IgD-negative memory B cell (primary cell): ENCODE measurements at places on chromosomes 6 and 20. TPM values are rescaled to one million over a fixed set of nuclear protein-coding genes. Genes with fewer than 3 reads are reported as not detected.

PRDM13 gene
- polyA plus RNA-seq = not detected

RIPOR3 gene
- polyA plus RNA-seq = 3.3 TPM

ADGB gene
- not detected for polyA plus RNA-seq

TTK gene
- polyA plus RNA-seq = 0.50 TPM

CALHM4 gene
- polyA plus RNA-seq = not detected

KHDC1L gene
- polyA plus RNA-seq = not detected

ZNF165 gene
- polyA plus RNA-seq = 3.5 TPM

BPIFB3 gene
- polyA plus RNA-seq = not detected

SAMD3 gene
- 7.1 TPM for polyA plus RNA-seq

PACRG gene
- polyA plus RNA-seq = not detected

KCNB1 gene
- polyA plus RNA-seq = not detected

LY86 gene
- polyA plus RNA-seq = 394 TPM

MLIP gene
- not detected for polyA plus RNA-seq

NDUFAF4 gene
- polyA plus RNA-seq = 134 TPM

TMEM244 gene
- 0.84 TPM for polyA plus RNA-seq

CRISP2 gene
- not detected for polyA plus RNA-seq

FAM83C gene
- not detected for polyA plus RNA-seq

PPIL6 gene
- polyA plus RNA-seq = 1.1 TPM

RSPO3 gene
- polyA plus RNA-seq = not detected

FAM217A gene
- not detected for polyA plus RNA-seq

STMND1 gene
- not detected for polyA plus RNA-seq

RNF144B gene
- 6.2 TPM for polyA plus RNA-seq

PHF20 gene
- 107 TPM for polyA plus RNA-seq

ACTL10 gene
- 12.0 TPM for polyA plus RNA-seq

BEND3 gene
- polyA plus RNA-seq = 0.90 TPM

MUCL3 gene
- not detected for polyA plus RNA-seq

SYNGAP1 gene
- 0.54 TPM for polyA plus RNA-seq

MYT1 gene
- polyA plus RNA-seq = not detected

PRSS16 gene
- polyA plus RNA-seq = 3.2 TPM

TMX4 gene
- 63.2 TPM for polyA plus RNA-seq

SRC gene
- polyA plus RNA-seq = 2.3 TPM

PGBD1 gene
- polyA plus RNA-seq = 0.64 TPM

SYCP2 gene
- 0.56 TPM for polyA plus RNA-seq

LY6G5C gene
- polyA plus RNA-seq = 3.2 TPM

VWA7 gene
- 2.6 TPM for polyA plus RNA-seq

SLC17A1 gene
- polyA plus RNA-seq = not detected

SIGLEC1 gene
- not detected for polyA plus RNA-seq

WFDC12 gene
- not detected for polyA plus RNA-seq

MYLK4 gene
- polyA plus RNA-seq = 0.08 TPM

SAPCD1 gene
- polyA plus RNA-seq = not detected

EMILIN3 gene
- not detected for polyA plus RNA-seq

TAAR2 gene
- polyA plus RNA-seq = not detected

LY6G6C gene
- polyA plus RNA-seq = not detected

TMEM151B gene
- not detected for polyA plus RNA-seq

ADTRP gene
- polyA plus RNA-seq = 2.2 TPM

IYD gene
- polyA plus RNA-seq = not detected

NQO2 gene
- 27.6 TPM for polyA plus RNA-seq

RIMS4 gene
- polyA plus RNA-seq = not detected

BMP7 gene
- not detected for polyA plus RNA-seq

OPRM1 gene
- not detected for polyA plus RNA-seq

LST1 gene
- polyA plus RNA-seq = 20.5 TPM

TNXB gene
- 0.21 TPM for polyA plus RNA-seq

PSMB1 gene
- 444 TPM for polyA plus RNA-seq

TNFRSF6B gene
- not detected for polyA plus RNA-seq

HLA-G gene
- 3.5 TPM for polyA plus RNA-seq

TCF21 gene
- not detected for polyA plus RNA-seq

LY6G5B gene
- 0.49 TPM for polyA plus RNA-seq
